ENCODE measurements at places on chromosomes 1 and 21.

DNA sequence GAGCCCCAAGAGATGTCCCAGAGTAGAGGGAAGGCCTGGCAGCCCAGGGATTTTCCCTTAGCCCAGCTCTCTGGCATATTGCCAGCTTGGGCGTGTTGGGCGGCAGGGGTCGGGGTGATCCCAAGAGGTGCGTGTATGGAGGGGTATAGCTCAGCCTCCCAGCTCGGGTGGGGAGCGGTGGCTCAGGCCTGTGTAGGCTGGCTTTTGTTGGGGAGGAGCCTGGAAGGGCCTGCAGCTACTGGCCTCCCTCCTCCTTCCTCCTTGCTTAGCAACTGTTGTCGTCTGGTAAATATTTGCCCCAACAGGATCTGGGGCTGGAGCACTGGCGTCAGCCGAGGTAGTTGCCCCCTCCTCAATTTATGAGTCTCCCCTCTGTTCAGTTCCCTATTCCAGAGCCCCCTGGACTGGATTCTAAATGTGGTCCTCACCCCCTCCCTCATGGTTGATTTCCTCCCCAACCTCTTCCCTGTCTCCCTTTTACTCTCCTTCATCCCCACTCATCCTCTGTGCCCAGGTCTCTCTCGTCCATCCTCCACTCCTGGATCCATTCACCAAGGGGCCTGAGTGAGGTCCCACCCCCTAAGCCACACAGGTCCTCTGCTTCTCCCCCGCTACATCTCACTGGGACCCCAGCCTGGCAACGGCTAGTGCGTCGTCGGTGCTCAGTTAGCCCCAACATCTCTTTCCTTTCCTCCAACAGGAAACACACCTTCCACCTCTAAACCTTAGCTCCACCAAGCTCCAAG is 10.3 kb upstream of the LMNA start:
- DNase-seq = peak; percentile 89

- DNase-seq = no peak
These were observed 5.8 kb downstream of the ECE1 start for GRCh38 chr1:21284206-21285054.

DNA sequence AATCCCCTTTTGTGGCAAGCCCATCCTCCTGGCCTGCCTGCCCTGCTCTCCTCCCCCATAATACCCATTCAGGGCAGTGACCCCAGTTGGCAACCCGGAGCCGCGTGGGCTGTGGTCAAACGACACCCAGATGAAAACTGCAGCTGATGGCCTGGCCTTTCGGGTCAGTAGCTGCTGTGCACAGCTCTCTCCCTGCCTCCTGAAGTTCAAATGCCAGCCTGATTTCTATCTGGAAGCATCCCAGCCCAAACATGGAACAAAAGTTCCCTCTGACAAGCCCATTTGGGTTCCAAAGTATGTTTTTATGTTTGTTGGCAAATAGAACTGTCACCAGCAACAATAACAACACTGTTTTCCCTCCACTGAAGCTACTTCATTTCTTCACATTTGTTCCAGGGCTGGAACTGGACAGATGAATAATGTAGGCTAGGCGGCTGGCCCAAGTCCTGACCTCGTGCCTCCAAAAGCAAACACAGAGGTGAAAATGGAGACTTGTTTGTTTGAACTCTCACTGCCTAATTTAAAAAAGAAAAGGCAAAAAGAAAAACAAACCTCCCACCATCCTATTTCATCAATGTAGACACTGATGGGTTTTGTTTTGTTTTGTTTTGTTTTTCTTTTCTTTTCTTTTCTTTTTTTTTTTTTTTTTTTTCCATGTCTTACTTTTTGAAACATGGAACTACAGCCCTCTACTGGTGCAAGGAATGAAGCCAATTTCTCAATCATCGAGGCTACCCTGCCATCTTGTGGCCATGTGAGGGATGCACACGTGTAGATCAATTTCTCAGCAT is 179.0 kb downstream of the ADSS2 start:
- DNase-seq = peak; percentile 90

DNA sequence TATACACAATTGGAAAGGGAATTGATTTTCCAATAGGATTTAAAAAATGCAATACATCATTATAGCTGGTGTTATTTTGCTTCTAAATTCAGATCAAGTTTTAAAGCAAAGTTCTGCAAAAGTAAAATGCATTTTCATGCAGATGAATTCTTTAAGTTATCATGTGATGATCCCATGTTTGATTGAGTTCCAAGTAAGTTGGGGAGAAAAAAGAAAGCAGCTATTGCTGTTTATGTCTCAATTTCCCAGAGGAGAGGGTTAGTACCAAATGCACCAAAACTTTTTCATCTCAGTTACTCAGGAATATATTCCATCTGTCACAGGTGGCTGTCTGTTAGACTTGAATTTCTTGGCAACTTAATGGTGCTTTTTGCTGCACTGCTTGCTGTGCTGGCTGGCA is 29.7 kb downstream of the HSPA13 start:
- no peak for DNase-seq

DNA sequence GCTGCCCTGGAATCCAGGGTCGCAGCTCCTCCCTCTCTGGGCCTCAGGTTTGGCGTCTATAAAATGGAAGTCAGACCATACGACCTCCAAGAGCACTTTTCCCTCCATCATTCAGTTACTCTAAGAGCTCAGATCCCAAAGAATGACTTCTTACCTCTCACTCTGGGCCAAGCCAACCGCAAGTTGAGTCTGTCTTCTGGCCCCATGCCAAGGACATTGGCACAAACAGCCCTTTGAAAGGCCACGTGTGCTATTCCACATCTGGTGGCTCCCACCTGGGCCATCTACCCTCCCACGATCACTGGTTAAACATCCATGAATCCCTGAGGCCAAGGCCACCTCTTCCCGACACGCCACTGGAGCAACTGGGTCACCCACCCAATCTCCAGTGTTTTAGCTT is 12.4 kb downstream of the SLC2A7 start:
- no peak for DNase-seq

DNA sequence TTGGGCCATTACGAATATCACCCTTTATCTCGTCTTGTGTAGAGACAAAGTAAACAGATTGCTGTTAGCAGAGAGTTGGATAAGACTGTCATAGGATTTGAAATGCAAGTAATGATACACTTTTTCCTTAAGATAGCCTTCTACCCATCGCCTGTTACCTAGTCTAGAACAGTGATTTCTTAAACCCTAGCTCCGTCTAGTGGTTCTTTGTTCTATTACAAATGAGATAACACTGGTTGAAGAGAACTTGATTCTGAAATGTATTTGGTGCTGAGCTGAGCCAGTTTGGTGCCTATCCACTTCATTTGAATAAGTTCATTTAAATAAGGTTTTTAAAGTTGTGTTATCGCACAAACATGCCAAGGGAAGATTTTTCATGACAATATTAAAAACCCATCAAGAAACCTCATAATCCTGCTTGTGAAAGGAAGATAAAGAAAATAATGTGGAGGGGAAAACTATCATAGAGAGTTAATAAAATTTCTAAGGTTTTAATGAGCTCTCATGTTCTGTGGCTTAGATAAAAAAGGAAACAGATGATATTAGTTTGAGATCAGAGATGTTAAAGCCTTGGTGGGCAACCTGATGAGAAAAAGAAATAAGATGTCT is 1.5 kb upstream of the KCNH1 start:
- peak; percentile 72 for DNase-seq

DNA sequence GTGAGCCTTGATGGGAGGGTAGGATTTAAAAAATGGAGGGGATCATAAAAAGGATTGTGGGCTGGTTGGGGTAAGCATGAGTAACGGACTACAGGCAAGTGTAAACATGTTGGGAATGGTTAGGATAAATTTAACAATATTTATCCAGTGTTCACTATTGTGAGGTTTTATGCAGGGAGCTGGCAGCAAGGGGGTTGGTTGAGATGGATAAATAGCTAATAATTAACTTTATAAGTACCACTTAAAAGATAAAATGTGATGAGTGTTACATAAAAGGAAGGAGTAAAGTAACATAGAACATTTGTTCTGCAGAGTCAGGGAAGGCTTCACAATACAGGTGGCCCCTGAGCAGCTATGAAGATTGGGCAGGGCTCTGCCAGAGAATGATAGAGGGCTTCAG is 109.0 kb downstream of the NGF start:
- DNase-seq = no peak

- DNase-seq = no peak
These were observed 259.7 kb upstream of the VAMP3 start for GRCh38 chr1:7511381-7511780.

DNA sequence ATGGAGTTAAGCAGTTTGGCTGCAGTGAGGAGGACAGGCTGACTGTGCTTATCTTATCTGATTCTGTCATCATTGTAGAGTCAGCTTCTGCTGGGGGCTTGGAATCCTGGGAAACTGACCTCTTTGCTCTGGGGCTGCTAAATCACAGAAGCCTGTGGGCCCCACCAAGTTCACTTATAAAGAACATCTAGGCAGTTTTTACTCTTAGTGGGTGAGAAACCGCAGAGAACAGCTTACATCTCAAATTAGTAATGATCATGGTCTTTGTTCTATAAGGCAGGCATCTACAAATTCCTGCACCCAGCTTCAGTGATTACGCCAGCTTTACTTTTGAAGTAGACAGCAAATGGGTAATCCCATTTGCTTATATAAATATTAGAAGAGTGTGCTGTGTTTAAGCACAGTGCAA is 75.7 kb downstream of the ZC3H11B start:
- no peak for DNase-seq

GRCh38 chr1:184824691-184825323 is 70.1 kb upstream of the EDEM3 start:
- no peak for DNase-seq

DNA sequence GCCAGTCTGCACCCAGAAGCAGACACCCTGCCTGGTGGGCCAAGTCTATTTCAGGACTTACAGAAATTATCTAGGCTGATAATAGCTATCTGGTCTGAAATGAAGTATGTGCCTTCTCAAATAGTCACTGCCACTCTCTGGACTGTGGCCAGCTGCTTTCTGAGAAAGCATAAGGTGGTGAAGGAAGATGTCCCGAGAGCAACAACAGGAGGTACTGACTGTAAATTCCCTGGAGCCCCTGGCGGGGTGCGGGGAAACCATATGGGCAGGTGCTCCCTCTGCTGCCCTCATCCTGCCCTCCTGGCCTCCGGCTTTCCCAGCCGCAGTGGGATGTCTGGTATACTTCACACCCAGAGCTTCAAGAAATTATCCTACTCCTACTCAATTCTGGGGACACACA is 86.8 kb downstream of the TGFBR3 start:
- DNase-seq = no peak

- no peak for DNase-seq
These were observed 356.4 kb upstream of the PKN2 start for GRCh38 chr1:88327391-88328267.

DNA sequence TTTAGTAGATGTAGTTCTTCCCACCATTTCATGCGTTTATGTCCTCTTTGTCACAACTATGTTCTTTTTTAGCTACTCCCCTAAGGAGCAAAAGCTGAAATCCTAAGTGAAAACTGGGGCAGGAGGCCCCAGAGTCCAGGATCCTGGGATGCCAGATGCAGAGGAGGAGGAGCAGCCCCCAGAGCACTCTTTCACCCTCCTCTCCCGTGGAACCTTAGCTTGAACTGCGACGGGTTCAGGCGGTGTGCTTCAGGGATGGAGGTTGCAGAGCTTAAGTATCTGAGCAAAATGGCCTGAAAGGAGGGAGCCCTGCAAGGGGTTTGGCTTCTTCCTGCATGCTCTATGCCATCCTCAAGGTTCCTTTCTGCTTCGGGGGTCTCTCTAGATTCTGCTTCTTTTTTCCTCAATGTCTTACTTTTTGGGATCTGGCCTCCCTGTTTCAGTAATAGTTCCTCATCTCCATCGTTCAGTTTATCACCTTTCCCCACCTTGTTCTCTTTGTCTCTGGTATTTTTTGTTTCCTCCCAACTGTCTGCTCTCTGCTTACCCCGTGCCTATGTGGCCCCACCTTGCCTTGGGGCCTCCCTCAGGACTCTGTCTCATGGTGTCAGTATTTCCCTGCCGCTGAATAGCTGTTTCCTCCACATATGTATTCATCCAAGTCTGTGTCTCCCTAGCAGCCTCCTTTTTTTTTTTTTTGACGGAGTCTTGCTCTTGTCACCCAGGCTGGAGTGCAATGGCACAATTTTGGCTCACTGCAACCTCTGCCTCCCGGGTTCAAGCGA is 2.7 kb upstream of the NHLH1 start:
- no peak for DNase-seq

- DNase-seq = no peak
These were observed 83.4 kb downstream of the ASH1L start for GRCh38 chr1:155479205-155479604.

DNA sequence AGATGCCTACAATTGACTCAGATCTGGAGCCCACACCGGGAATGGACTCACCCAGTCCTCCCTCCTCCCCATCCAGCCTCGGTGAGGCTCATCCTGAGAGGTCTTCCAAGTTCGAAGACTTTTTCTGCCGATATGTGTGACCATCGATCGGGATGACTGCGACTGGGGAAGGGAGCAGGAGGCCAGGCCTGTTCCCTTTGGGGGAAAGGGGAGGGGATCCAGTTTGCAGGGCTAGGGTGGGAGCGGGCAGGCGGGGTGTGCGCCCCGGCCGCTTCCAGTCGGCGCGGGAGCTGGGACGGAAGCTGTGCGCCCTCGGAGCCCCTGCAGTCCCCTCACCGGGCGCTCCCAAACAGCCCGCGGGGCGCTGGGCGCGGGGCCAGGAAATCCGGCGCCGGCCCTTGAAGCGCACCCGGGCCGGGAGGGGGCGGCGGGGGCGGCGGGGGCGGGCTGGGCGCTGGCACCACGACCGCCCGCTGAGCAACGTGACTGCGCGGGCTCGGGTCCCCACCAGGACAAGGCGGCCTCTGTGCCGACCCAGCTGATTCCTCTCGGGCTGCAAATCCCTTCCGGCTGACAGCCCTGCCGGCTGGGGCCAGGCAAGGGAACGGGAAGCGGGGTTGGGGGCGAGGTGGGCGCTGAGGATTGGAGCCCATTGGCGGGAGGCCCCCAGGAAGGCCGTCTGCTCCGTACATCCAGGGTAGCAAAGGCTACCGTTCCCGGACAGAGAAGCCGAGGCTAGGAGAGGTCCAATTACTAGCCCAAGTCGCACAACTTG is 103.9 kb downstream of the EBNA1BP2 start:
- DNase-seq = peak; percentile 47

- DNase-seq = peak; percentile 42
These were observed 4.8 kb downstream of the ATP1A1 start for GRCh38 chr1:116377541-116378529.

GRCh38 chr1:221053889-221054288 is 174.6 kb downstream of the HLX start:
- no peak for DNase-seq

GRCh38 chr1:38125837-38126520 is 79.4 kb upstream of the POU3F1 start:
- no peak for DNase-seq

DNA sequence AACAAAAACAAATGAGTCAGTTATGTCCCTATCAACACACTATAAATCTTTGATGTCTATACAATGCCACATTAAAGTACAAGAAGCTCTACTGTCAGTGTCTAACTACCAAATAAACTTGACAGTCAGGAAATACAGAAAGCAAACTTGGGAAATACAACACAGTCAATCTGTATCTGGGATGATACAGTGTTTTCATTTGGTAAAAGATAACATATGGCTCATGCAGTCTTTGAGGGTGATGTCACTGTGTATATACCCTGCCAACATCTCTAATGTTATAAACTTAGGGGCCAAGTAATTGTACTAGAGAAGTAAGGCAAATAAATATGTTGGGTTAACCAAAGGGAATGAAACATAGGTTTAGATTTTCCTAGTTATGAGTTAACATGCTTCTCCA is 552.5 kb upstream of the ADAMTS5 start:
- DNase-seq = no peak

All from hematopoietic multipotent progenitor cell treated with erythropoietin and hydrocortisone succinate and interleukin-3 and kit ligand, for 6 days (in vitro differentiated cells).